Activated CD4-positive, alpha-beta T cell treated with anti-CD3 and anti-CD28 coated beads, Interleukin-2, amount 10 ng/mL, durations not matched to agents 7 days and 5 days (primary cell): ENCODE measurements at places on chromosomes 7 and 10.

GRCh38 chr10:90481326-90481923 lies 376.4 kb downstream of the HTR7 start:
- DNase-seq = no peak

- DNase-seq = no peak
Observed at GRCh38 chr7:141666071-141666470, 35.9 kb downstream of the DENND11 start.

DNA sequence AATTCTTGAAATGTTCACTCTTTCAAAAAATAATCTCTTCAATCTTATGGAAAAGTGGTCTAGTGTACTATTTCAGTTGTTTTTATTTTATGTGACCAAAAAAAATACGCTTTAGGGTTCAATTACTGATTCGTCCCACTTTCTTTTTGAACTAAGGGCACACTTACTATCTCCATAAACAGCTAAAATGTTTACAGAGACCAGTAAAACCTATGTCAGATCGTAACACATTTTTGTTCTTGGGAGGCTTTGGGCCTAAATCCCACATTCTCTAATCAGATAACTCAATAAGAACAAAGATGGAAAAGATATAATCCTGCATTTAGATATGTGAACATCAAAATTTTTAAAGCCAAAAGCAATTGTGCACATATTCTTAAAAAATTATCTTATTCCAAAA lies 29.8 kb upstream of the EPC1 start:
- no peak for DNase-seq

- no peak for DNase-seq
Observed at GRCh38 chr10:73950155-73950948, 39.4 kb downstream of the PLAU start.

GRCh38 chr10:29689001-29689400 lies 54.2 kb upstream of the SVIL start:
- DNase-seq = no peak

DNA sequence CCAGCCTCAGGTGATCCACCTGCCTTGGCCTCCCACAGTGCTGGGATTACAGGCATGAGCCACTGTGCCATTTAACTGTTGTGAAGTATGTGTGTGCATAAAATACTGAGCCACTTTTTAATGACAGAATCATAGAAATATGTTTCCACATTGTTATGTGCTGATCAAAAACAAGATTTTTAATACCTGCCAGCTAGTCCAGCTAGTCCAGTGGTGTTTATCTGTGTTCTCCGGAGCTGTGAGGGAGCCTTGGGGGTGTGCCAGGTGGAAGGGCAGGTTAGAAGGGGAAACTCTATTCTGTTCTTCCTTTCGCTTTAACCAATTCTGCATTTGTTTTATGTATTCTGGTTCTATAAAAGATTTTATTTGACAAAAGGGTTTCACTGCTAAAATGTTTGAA lies 7.0 kb downstream of the FAM221A start:
- no peak for DNase-seq

- no peak for DNase-seq
Observed at GRCh38 chr7:255721-256361, 34.1 kb upstream of the FOXL3 start.

DNA sequence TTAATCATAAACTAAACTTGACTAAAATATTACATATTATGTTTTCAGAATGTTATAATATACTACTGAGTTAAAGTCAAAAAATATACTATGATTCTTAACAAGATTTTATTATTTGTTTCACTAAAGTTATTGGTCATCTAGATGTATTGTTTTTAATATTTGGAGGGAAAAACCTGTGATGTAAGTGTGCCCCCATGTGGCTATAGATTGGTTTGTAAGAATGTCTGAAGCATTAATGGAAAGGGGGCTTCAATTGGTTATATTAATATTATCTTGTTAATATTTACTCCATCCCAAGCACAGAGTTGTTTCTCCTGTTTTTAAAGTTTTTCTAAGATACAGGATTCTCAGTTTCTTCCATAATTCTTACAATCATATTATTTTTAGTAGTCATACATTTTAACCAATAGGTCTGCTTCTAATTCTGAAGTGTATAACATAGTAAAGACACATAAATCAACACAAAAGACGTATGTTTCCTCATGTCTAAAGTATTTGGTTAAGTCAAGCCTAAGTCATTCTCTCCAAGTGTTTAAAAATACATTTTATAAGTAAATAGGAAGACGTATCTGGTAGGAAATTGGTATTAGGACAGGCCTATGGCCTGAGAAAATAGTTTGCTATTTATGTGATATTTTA lies 58.0 kb downstream of the GNAT3 start:
- DNase-seq = no peak

DNA sequence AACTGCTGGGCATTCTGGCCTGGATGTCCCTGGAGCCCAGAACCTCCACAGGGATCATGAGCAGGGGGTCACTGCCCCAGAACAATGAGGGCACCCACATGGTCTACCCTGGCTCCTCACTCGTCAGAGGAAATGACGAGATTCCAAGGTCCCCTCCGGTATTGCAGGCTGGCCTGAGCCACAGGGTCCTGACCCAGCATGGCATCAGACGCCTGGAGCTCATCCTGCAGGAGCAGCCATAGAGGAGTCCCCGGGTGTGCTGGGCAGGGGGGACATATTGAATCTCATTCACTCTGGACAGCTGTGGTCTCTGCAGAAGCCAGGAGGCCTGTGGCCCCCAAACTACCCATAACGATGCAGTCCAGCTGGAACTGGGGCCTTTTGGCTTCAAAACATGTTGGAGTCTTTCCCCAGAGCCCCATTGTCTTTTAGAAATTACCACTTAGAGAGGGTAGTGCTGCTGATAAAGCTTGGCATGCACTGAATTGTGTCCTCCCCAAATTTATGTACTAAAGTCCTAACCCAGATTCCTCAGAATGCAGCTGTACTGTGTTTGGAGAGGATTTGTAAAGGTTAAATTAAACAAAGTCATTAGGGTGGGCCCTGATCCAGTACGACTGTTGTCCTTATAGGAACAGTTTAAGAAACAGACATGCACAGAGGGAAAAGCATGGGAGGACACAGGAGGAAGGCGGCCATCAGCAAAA lies 27.7 kb downstream of the ANXA8 start:
- DNase-seq = no peak

GRCh38 chr7:81410471-81411117 lies 359.3 kb downstream of the HGF start:
- DNase-seq = no peak

GRCh38 chr10:21715531-21716195 lies 181.6 kb downstream of the MLLT10 start:
- DNase-seq = no peak
